ENCODE measurements at places on chromosomes 6 and 20.

GRCh38 chr6:168545428-168545827, 104.4 kb downstream of the SMOC2 start:
- no peak for DNase-seq

- no peak for DNase-seq
These were observed 192.2 kb downstream of the TBC1D32 start for GRCh38 chr6:121142093-121142492.

GRCh38 chr6:85482905-85483700, 33.2 kb downstream of the NT5E start:
- peak; percentile 78 for DNase-seq

DNA sequence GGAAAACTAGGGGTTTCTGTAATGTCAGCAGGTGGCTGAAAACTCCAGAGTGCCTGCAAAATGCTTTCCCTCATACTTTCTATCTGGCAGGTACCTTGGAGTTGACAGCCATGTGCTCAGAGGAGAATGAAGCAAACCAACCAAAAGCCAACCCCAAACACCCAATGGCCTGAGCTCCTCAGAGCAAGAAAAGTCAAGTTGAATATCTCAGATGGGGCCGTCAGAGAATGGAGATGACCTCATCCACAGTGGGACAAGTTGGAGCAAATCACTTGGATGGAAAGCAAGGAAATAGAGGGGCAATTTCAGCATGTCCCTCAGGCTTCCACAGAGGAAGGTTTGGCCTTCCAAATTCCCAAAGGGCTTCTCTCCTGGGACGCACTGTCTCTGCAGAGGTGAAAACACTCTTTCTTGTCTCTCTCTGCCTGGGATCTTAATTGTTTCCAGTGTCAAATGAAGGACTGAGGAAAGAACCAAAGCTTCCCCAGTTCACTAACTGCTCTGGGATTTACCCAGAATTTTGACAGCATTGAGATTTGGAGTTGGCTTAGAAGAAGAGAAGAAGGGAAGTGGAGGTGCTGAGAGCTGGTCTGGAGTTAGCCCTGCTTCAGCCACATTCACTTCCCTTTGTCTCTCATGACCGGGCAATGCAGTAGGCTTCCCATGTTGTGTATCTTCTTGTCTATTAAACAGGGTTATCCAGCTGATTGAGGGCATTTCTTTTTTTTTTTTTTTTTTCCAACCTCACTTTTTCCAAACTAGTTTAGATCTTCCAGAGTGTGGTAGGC, 42.2 kb downstream of the PRND start:
- no peak for DNase-seq

- DNase-seq = no peak
These were observed 40.4 kb downstream of the SNX5 start for GRCh38 chr20:17928211-17928611.

DNA sequence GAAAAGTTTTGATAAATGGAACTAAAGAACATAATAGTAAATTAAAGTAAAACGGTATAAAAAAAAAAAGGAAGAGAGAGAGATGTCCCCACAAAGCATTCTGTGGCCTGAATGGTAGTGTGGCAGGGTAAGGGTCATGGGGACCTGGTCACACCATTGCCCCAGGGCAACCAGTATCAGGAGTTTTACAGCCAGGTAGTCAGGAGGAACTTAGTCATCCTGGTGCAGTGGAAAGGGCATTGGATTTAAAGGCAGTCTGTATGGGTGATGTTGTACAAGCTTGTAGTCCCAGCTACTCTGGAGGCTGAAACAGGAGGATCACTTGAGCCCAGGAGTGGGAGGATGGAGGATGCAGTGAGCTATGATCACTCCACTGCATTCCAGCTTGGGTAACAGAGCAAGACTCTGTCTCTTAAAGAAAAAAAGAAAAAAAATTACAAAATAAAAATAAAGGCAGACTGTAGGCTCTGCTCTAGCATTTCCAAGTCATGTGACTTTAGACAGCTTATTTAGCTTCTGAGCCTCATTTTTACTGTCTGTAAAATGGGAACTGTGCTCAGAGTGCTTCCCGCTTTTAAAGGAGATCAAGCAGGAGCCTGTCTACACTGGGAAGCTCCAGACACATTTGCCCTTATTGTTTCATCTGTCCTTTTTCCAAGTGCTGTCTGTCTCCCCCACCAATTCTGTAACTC, 112.8 kb upstream of the ARMC2 start:
- no peak for DNase-seq

- no peak for DNase-seq
These were observed 192.2 kb downstream of the GJA10 start for GRCh38 chr6:90086517-90086916.

GRCh38 chr6:116018976-116019375, 41.7 kb downstream of the FRK start:
- DNase-seq = no peak

- DNase-seq = no peak
These were observed 52.7 kb upstream of the FRMD1 start for GRCh38 chr6:168131464-168132415.

- no peak for DNase-seq
These were observed 42.5 kb downstream of the MBOAT1 start for GRCh38 chr6:20169786-20170185.

DNA sequence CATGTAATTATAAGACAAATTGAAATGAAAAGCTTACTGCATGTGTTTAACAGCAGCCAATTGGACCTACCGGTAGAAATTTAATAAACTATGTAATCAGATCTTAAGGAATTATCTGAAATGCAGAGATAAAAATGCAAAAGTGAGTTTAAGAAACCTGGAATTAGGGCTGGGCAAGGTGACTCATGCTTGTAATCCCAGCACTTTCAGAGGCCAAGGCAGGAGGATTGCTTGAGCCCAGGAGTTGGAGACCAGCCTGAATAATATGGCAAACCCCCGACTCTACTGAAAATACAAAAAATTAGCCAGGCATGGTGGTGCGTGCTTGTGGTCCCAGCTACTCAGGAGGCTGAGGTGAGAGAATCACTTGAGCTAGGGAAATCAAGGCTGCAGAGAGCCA, 74.1 kb downstream of the HFE start:
- DNase-seq = no peak

DNA sequence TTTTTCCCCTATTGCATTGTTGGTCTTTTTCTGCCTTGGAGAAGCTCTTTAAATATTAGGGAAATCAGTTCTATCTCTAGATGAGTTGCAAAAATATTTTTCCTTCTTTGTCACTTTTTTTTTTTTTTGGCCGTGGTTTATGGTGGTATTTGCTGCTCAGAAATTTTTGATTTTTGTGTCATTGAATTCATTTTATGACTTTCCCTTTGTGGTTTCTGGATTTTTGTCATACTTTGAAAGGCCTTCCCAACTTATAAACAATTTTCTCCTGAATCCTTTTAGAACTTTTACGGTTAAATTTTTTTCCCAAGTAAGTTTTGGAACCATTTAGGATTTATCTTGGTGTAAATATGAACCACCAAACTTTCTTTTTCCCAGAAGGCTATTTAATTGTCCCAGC, 145.6 kb downstream of the GJA10 start:
- DNase-seq = no peak

DNA sequence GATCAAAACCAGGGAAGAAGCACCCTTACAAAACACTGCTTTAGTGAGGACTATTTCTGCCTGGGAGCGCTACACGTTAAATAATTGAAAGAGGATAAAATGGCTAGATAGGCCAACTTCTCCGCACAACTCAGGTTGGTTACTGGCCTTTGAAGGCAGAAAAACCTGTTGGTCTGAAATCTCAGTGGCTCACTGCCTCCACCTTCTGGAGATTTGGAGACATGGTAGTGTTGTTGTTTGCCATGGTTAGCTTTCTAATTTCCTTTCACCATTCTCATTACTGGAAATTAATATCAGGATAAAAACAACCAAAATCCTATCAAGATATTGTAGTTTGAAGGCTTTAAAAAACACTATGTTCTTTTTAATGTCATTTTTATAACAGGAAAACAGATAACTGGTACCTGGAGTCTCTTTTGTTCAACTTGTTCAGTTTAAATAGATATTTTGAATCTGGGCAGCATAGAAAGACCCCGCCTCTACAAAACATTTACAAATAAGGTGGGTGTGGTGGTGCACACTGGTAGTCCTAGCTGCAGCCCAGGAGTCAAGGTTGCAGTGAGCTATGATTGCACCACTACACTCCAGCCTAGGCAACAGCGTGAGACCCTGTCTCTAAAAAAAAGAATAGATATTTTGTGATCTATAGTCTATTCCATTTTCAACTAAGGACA, 27.5 kb upstream of the BCLAF1 start:
- peak; percentile 42 for DNase-seq

- DNase-seq = no peak
These were observed 13.0 kb downstream of the REM1 start for GRCh38 chr20:31488115-31488514.

- no peak for DNase-seq
These were observed 2.5 kb downstream of the AKIRIN2 start for GRCh38 chr6:87699576-87699975.

- peak; percentile 74 for DNase-seq
These were observed 49.4 kb upstream of the PTPN1 start for GRCh38 chr20:50460608-50461267.

DNA sequence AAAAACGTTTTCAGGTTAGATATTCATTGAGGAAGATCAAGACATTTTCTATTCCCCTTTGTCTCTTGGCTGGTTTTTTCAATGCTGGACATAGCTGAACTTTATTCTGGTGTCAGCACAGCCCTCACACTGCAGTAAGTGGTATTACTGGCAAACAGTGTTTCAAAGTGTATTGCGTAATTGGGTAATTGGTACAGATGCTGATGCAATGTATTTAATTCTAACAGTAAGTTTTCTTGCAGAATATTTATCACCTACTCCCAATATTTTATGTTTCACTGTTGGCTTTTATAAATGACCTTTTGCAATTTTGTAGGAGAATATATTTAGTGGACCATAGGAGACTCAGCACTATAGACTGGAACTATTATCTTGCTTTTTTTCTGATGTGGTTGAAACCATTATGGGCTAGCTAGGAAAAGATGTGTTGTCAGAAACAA, 287.6 kb upstream of the SOX4 start:
- no peak for DNase-seq

DNA sequence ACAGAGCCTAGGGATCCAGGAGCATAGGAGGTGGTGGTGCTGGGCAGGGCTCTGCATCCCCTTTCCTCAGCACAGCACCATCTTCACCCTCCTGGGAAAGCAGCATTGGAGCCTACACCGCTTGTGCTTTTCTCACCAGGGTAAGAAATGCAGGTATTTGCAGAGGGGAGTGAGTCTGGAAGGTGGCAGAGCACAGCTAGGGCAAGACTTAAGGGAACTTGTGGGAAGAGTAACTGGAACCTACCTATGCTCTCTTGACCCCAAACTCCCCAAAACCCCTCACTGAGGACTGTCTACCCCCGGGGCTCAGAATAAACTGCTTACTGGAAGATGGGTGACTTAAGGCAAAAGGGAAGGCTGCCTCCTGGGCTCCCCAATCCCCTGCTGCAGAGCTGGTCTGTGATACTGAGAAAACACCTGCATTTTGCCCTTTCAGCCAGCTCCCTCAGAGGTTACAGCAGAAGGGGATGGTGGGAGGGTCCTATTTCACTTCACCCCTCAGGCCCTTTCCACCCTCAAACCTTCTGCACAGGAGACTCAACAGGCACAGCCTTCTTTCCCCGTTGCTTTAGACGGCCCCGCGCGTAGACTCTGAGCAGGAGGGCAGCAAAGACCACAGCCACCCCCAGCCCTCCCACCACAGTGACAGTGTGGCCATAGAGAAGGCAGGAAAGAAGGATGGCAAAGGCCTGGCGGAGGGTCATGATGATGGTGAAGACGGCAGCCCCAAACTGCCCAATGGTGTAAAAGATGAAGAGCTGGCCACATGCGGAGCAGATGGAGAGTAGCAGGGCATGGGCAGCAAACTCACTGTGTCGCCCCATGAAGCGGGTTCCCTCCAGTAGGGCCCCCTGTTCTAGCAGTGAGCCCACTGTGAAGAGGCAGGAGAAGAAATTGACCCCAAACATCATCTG, 2.9 kb downstream of the SLC35B2 start:
- DNase-seq = no peak

DNA sequence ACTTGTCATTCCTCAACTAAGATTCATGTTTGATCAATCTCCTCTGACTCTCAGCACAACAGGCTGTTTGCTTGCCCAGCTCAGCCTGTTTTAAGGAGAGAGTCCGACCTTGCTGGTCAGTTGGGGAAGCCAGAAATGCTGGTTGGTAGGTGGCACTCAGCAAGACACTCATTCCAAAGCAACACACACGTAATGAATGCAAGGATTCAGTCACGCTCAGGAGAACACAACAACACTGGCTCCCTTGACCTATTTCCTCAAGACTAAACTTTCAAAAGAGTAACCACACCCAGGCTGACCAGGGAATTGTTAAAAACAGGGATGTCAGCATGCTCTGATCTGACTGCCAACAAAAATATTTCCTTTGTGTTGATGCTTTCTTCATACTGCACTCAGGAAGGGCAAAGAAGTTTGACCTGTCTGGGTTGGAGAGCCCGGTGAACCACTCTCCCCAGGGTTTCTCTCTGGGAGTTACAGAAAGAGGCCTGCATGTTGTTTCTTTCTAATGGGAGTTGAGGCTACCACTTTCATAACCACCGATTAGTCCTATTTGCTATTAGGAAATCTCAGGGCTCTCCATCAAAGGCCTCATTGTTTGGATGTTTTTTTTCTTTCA, 25.6 kb upstream of the PREP start:
- no peak for DNase-seq

GRCh38 chr20:61939691-61940360, 125.9 kb downstream of the TAF4 start:
- no peak for DNase-seq

- DNase-seq = no peak
These were observed 14.7 kb downstream of the UQCC2 start for GRCh38 chr6:33696548-33697518.

- DNase-seq = no peak
These were observed 253.0 kb downstream of the RFPL4B start for GRCh38 chr6:112600168-112600567.

- no peak for DNase-seq
These were observed 19.8 kb upstream of the MAP1LC3A start for GRCh38 chr20:34538671-34539123.

- no peak for DNase-seq
These were observed 17.5 kb upstream of the SLC22A2 start for GRCh38 chr6:160276126-160276525.

DNA sequence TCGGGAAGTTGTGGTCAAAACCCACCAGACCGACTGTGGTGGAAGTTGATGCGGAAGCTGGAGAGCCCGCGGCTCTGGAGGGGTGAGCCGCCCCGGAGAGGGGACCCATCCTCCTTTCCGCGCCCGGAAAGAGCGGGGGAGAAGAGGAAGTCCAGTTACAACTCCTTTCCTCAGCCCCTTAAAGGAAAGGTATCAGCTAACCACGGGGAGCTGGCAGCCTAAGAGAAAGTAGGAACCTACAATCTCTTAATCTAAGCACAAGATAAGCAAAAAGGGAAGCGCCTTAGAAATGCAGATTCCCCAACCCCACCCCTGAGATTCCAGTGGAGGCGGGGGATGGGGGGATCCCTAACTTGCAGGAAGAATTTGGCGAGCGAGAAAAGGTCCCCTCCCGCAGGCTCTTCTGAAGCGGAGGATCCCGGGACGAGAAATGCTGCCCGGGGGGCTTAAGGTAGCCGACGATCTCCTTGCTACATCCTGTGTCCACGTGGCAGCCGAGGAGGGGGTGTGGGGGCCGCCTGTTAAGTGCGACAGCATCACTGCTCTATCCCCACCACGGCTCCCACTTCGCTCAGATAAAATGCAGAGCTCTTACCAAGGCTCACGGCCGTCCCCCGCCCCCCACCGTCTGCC, 87.5 kb downstream of the ZFP64 start:
- DNase-seq = no peak

GRCh38 chr20:59002388-59002787, 4.7 kb downstream of the CTSZ start:
- DNase-seq = no peak

All from activated gamma-delta T cell treated with anti-CD3 and anti-CD28 coated beads, Interleukin-2, amount 50 U/mL, for 16 hours (primary cell).